BJ (cell line): ENCODE measurements at places on chromosomes 1 and 21. TPM values are rescaled to one million over a fixed set of nuclear protein-coding genes. Genes with fewer than 3 reads are reported as not detected.
A peak's percentile ranks its signal among the peaks of the same experiment; 100 is the strongest.

Gene LMOD1
- 67.8 and 112 TPM in 2 replicates for polyA plus RNA-seq

Gene OR2T12
- not detected in 2 replicates for polyA plus RNA-seq

Gene HUNK
- polyA plus RNA-seq, result 0.28 and 0.70 TPM in 2 replicates

Gene GPR3
- polyA plus RNA-seq, result 1.0 and 1.8 TPM in 2 replicates

Gene C21orf58
- polyA plus RNA-seq, result 2.5 and 4.1 TPM in 2 replicates

- no peak for DNase-seq
Measured at GRCh38 chr21:33608559-33608958, 20.1 kb upstream of the DONSON start.

DNA sequence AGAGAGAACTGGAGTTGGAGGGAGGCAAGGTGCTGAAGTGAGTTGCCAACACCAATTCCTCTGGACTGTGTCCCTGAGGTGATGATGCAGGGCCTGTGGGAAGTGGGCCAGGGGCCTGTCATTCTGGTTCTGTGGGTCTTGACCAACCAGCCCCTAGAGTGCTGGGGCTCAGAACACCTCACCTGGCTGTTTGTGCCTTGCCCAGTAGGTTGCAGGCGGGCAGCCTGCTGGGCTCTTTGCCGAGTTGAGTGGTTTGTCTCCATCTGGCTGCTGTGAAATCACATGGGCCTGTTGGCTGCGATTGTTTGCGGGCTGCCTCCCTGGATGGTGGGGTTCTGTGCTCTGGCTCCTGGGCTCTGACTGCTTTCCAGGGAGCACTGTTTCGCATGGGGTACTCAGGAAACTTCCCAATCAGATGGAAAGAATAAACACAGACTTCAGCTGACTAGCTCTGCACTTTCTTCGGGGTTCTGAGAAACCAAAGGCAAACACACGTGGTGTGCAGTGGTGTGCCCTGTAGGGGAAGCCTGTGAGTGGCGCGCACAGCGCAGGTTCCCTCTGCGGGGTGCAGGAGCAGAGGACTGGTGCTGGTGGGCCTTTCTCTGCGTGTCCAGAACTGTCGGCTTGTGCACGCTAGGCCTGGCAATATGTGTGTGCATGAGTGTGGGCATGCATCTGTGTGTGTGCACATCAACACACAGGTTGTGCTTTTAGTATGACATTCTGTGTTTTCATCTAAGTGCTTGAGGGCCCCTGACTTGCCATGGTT, 95.1 kb downstream of the RHOU start:
- DNase-seq, result no peak

GRCh38 chr1:232634096-232634495, 4.2 kb upstream of the SIPA1L2 start:
- DNase-seq, result no peak

- DNase-seq, result no peak
Measured at GRCh38 chr1:236654957-236655356, 31.3 kb upstream of the ACTN2 start.

DNA sequence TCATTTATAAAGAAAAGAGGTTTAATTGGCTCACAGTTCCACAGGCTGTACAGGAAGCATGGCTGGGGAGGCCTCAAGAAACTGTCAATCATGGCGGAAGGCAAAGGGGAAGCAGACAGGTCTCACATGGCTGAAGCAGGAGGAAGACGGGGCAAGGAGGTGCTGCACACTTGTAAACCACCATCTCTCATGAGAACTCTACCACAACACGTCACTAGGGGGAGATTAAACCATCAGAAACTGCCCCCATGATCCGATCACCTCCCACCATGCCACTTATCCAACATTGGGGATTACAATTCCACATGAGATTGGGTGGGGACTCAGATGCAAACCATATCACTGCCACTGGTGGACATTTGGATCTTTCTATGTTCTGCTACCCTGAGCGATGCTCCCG, 351.4 kb downstream of the NPHP4 start:
- DNase-seq, result no peak

GRCh38 chr1:169874229-169874628, 19.5 kb downstream of the SCYL3 start:
- DNase-seq, result peak; percentile 80

DNA sequence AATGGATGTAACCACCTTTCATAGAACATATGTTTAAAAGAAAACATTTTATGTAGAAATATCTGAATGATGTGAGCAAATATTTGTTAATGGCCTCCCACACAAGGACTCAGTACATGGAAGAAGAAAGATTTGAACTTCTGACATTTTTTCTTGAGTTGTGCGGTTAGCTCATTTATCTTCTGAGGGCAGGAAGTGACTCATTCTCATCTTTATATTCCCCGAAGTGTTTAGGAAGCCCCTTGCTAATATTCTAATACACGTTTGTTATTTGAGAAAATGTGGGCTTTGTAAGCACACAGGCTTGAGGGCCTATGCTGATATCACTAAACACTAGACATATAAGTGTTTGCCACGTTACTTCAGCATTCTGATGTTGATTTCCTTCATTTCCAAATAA, 392.5 kb upstream of the PTBP2 start:
- DNase-seq, result no peak

- DNase-seq, result peak; percentile 37
Measured at GRCh38 chr1:184407816-184408510, 21.1 kb downstream of the C1orf21 start.

- no peak for DNase-seq
Measured at GRCh38 chr1:53266038-53266437, 27.7 kb upstream of the MAGOH start.
